Kidney (tissue), 22 donors: ENCODE measurements at places on chromosomes 1 and 21. TPM values are rescaled to one million over a fixed set of nuclear protein-coding genes. Genes with fewer than 3 reads are reported as not detected.

- no peak for DNase-seq
Observed at GRCh38 chr1:8077602-8078001, 51.5 kb upstream of the ERRFI1 start.

DNA sequence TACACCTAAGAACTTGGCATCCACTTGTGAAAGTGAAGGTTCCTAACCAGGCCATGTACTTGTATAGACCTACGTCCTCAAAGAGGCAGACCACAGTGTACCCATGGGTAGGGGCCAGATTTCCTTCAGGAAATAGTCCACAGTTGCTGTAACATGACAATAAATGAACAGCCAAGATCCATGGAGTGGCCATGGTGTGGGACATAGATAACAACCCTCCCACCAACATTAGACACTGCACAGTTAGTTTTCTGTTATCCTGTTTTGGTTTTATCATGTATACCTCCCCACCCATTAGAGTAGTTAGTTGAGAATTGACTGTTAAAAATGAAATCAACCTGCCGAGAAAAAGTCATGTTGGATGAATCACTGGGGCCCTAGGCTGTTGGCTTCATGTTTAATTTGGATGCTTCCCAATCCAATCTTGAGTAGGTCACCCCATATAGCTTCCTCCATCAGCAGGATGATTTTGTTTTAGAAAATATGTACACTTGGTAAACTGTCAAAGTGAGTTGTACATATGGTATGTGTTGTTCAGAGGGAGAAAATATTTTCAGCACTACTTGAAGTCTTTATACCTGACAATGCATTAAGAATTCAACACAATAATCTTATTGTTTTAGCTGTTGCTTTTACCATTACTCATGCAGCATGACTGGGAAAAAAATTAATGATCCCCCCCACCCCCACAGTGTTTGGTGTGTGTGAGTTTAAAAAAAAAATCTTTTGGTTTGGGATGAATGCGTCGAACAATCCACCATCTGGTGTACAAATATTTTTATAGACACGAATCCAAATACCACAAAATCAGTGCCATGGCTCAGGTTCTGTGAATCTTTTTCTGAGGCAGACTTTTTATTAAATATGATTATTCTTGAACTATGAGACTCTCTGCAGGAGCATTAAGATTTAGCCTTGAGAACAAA is 88.3 kb upstream of the ARHGAP29 start:
- peak; percentile 65 for DNase-seq

DNA sequence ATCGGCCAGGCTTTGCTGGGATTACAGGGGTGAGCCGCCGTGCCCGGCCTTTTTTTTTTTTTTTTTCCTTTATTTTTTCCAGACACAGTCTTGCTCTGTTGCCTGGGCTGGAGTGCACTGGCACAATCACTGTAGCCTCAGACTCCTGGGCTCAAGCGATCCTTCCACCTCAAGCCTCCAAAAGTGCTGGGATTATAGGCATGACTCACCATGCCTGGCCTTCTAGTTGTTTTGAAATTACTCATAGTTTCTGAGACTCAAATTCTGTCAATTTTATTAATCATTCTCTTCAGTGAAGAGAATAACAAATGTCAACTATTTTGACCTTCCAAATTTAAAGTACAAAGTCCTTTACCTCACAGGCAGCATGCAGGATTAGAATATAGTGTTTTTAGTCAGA is 374.5 kb downstream of the PLA2G4A start:
- no peak for DNase-seq

- no peak for DNase-seq
Observed at GRCh38 chr1:29258976-29259801, 22.9 kb downstream of the PTPRU start.

DNA sequence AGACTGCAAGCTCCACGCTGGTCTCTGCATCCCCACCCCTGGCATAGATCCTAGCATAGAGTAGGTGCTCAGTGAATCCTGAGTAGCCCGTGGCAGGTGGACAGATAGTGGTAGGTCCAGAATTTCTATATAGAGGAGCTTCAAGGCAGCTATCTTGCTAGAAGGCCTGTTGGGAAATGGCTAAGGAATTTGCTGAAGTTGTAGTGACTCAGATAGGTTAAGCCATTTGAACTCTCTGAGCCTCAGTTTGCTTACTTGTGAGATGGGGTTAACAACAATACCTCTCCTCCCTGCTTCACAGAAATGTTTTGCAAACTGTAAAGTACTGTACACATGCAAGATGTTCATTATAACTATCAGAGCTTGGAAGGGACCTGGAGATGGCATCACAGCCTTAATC is 23.4 kb upstream of the EPHB2 start:
- DNase-seq, result no peak

DNA sequence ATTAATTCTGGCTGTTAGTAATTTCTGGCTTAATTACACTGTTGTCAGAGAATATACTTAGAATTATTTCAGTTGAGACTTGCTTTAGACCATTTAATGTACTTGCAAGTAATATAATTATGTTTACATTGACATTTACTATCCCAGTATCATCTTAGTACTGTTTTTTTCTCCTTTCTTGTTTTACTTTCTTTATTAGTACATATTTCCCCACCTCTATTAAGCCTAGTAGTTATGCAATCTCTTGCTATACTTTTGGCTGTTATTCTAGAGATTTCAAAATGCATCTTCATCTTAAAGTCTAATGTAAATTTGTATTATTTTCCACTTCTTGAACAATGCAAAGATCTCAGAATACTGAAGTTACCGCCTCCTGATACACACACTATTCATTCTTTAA is 24.4 kb downstream of the BRWD1 start:
- DNase-seq, result no peak

- no peak for DNase-seq
Observed at GRCh38 chr21:31382060-31382459, 38.0 kb upstream of the TIAM1 start.

DNA sequence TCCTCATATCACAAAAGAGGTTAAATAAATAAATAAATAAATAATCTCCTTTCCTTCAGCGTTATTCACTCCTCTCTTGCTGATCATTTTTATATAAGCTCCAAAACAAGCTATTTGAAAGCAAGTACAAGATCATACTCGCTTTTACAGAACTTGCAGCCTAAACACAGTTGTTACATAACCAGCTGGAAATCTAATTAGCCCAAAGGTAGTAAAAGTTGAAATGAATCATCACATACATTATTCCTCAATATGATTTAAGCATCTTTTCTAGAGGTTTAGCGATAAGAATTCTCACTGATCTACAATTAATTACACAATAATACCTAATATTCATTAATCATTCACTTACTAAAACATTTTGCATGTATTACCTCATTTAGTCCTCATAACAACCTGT is 160.2 kb downstream of the COP1 start:
- no peak for DNase-seq

- no peak for DNase-seq
Observed at GRCh38 chr1:232524056-232524455, 105.9 kb downstream of the SIPA1L2 start.

DNA sequence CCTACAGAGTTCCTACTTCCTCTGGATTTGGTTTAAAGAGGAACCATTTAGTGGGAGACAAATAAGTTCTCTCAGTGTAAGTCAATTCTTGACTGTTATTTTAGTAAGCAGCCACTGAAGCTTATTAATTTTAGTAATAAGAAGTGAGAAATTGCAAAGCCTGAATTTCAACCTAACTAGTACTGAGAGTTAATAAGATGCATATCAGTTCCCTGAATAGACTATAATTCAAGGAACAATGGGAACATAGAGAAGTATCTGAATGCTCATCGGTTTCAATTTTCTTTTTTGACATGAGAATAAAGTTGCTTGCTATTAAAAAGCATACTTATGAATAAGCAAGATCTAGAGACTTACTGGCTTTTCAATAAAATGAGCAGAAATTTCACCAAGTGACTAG is 8.0 kb upstream of the PPT1 start:
- DNase-seq, result no peak

- DNase-seq, result no peak
Observed at GRCh38 chr1:7420098-7420445, 351.0 kb upstream of the VAMP3 start.

GRCh38 chr21:44837537-44837936 is 19.7 kb upstream of the SUMO3 start:
- DNase-seq, result no peak

DNA sequence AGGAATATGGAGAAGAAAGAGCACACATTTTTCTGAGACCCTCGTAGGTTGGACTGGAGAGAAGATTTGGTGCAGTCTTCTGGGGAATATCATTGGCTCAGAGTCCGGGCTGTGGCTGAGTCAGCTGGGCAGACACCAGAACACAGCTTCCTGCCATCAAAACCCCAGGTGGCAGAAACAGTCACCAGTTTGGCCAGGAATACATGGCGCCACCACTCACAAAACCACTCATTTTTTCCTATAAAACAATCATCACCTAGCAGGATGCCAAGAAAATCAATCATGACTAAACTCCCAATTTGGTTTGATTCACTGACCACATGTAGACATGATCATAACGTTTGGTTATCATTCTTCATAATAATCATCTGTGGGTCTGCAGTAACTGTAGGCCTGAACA is 178.1 kb upstream of the PBX1 start:
- no peak for DNase-seq

GRCh38 chr1:116680752-116681151 is 13.2 kb upstream of the IGSF3 start:
- no peak for DNase-seq

GRCh38 chr1:228927946-228928898 is 192.9 kb downstream of the RHOU start:
- DNase-seq, result no peak

Gene IFNAR2
- polyA plus RNA-seq, result 14.8 TPM

Gene SYNC
- polyA plus RNA-seq, result 1.4 TPM

Gene CLEC20A
- polyA plus RNA-seq, result not detected

Gene KCNT2
- 0.39 TPM for polyA plus RNA-seq

Gene PROK1
- not detected for polyA plus RNA-seq

Gene TLCD4
- 2.4 TPM for polyA plus RNA-seq

Gene TIE1
- 15.0 TPM for polyA plus RNA-seq

Gene NPPB
- not detected for polyA plus RNA-seq

Gene NECTIN4
- polyA plus RNA-seq, result 2.7 TPM

Gene ZSCAN20
- polyA plus RNA-seq, result 0.99 TPM

Gene SDC3
- 11.0 TPM for polyA plus RNA-seq
